ENCODE measurements at places on chromosomes 5 and 9.

DNA sequence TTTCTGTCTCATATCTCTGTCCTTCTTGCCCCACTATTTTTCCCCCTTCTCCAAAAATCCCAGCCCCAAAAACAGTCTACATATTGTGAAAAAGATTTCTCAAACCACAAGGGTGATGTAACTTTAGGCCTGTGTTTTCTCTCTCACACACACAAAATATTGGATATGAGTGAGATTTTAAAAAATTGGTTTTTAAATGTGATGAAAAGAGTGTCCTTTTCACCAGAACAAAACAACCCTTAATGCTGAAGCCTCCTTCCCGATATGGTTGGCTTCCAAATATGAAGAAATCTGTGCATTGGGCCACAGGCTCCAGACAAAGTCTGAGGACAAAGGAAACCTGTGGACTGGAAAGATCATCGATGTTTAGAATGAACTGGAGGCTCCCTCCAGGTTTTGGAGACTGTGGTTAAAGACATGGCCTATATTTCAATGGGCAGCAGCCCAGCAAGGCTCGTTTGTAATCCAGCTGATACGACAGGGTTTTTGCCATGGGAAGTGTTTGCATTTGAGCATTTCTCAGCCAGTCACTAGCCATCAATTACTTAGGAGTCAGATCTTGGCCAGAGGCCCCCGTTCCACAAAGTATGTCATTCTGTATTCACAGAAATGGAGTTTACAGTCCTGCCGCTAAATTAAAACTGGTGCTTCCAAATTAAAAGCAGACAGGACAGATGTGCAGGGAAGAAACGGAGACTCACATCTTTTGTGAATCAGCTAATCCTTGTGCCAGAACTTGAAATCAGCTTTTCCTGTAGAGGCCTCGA, 546.3 kb downstream of the EBF1 start:
- no peaks in the 10 kb centered on the region for H3K36me3 ChIP-seq
- no peaks in the 10 kb centered on the region for H3K4me1 ChIP-seq
- no peak overlapping the region for H3K4me3 ChIP-seq
- DNase-seq, result no peak
- no peak overlapping the region for H3K27ac ChIP-seq

DNA sequence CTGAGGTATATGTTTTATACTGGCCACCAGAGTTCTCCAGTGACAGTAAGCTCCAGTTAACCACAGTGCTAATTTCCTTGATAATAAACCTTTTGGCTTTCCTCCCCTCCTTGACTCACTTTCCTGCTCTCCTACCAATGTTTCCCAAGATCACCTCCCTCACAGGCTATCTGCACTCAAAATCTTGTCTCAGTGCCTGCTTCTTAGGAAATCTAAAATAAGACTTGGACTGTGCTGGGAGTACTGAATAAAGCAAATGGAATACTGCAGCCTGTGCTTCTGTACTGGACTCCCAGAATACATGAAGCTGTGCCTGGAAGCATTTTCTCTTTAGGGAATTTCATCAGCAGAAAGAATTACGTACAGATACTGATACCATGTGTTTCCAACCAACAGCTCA, 1.7 kb upstream of the DCP2 start:
- H3K4me3 ChIP-seq, result no peak overlapping the region
- DNase-seq, result no peak
- no peak overlapping the region for H3K27ac ChIP-seq

- DNase-seq, result no peak
- H3K27me3 ChIP-seq, result no peaks in the 10 kb centered on the region
- H3K36me3 ChIP-seq, result no peaks in the 10 kb centered on the region
- no peak overlapping the region for H3K27ac ChIP-seq
- peaks cover 35% of the 10 kb centered on the region for H3K4me1 ChIP-seq
Observed at GRCh38 chr9:27433631-27434325, 90.3 kb upstream of the IFNK start.

DNA sequence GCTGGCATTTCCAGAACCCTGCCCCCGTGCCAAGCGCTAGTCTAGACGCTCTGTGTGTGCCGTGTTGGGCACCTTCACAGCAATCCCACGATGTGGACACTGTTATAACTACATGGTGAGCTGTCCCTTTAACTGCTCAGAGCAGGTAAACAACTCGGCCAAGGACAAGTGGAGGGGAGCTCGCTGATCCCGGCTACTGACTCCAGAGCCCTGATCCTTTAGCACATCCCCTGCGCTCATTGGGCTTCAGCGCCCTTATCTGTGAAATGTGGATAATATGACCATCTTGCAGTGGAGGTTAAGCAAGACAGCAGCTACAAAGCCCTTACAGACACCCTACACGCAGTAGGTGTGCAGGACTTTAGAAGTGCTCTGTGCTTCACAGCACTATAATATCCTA, 16.5 kb downstream of the ORM2 start:
- H3K36me3 ChIP-seq, result no peaks in the 10 kb centered on the region
- no peak overlapping the region for H3K4me3 ChIP-seq
- no peaks in the 10 kb centered on the region for H3K27me3 ChIP-seq
- no peak overlapping the region for H3K27ac ChIP-seq

GRCh38 chr5:57817001-57817453, 334.4 kb upstream of the ACTBL2 start:
- H3K4me3 ChIP-seq, result no peak overlapping the region
- H3K4me1 ChIP-seq, result peaks cover 25% of the 10 kb centered on the region
- DNase-seq, result peak; percentile 67
- H3K27ac ChIP-seq, result peak overlapping the region; percentile 77
- no peaks in the 10 kb centered on the region for H3K36me3 ChIP-seq

- DNase-seq, result no peak
- H3K4me1 ChIP-seq, result peaks cover 5% of the 10 kb centered on the region
- H3K27ac ChIP-seq, result no peak overlapping the region
- H3K27me3 ChIP-seq, result no peaks in the 10 kb centered on the region
- H3K36me3 ChIP-seq, result no peaks in the 10 kb centered on the region
Observed at GRCh38 chr5:143188083-143188482, 215.4 kb downstream of the NR3C1 start.

DNA sequence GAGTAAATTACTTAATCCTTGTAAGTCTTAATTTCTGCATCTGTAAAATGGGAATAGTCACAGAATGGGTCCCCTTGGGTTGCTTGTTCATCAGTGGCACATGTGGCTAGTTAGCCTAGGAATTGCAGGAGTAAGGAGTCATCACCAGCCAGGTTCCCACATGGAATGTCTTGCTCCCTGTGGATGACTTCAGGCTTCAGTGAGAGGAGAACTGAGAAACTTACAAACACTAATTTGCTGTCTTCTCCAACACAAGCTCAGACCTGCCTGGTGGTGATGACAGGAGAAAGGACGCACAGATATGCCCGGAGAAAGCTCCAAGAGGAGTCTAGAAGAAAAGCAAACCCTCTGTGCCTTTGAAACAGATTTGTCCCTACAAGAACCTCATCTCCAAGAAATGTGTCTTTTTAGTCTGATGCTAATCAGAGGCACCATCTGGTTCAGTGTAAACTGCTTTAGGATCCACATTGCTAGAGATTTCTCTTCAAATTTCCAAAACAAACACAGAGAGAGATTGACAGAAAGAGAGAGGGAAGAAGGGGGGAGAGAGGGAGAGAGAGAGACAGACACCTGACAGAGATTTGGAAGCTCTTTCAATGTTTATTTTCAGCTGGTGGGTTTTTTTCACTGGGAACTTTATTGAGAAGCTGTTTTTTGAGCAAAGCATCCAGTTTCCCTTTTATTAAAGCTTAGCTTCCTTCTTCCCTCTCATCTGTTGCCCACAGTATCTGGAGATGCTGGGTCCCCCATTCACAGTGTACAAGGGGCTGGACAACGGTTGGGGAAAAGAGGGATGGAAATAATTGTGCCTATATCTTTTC, 128.3 kb downstream of the DOCK2 start:
- no peaks in the 10 kb centered on the region for H3K27me3 ChIP-seq
- H3K27ac ChIP-seq, result no peak overlapping the region
- H3K4me1 ChIP-seq, result no peaks in the 10 kb centered on the region
- no peak for DNase-seq
- no peak overlapping the region for H3K4me3 ChIP-seq

DNA sequence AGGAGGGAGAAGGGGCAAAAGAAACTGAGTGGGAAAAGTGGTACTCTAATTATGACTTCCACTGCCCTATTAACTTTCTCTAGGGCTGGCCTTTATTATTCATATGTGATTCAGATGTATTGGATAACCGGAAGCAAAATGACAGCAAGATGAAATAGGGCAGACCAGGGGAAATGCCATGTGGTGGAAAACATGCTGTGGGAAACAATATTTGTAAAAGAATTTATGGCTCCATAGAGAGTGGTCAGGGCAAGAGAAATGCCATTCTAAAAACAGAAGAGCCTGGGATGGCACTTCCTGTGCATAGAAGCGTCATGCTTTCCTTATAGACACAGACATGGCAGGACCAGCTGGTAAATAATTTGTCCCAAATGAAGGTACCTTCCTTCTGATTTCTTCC, 67.7 kb downstream of the MEGF10 start:
- H3K27ac ChIP-seq, result no peak overlapping the region
- no peaks in the 10 kb centered on the region for H3K36me3 ChIP-seq
- DNase-seq, result no peak
- H3K27me3 ChIP-seq, result peaks cover 41% of the 10 kb centered on the region
- H3K4me1 ChIP-seq, result no peaks in the 10 kb centered on the region
- H3K4me3 ChIP-seq, result no peak overlapping the region

DNA sequence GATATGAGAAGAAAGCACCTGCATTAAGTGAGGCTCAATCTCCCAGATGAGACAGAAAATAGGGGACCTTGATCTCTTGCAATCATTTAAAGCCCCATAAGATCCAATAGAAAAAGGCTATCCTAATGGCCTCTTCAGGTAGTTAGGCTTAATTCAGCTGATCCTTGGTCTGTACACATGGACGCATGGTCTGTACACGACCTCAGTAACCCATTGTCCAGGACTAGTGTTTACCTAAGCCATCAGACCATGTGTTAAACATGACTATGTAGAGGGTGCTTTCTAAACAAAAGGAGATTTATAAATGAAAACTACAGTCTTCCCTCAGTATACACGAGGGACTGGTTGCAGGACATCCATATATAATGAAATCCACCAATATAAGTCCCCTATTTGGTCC, 7.5 kb downstream of the MARCHF3 start:
- no peak overlapping the region for H3K4me3 ChIP-seq
- DNase-seq, result no peak
- no peaks in the 10 kb centered on the region for H3K4me1 ChIP-seq
- no peaks in the 10 kb centered on the region for H3K27me3 ChIP-seq
- H3K27ac ChIP-seq, result no peak overlapping the region

- H3K36me3 ChIP-seq, result no peaks in the 10 kb centered on the region
- H3K27me3 ChIP-seq, result no peaks in the 10 kb centered on the region
- H3K4me1 ChIP-seq, result no peaks in the 10 kb centered on the region
- no peak overlapping the region for H3K27ac ChIP-seq
- peak; percentile 12 for DNase-seq
Observed at GRCh38 chr5:125129151-125129806, 382.8 kb upstream of the ZNF608 start.

GRCh38 chr5:141914199-141914743, 9.4 kb upstream of the DELE1 start:
- H3K4me3 ChIP-seq, result no peak overlapping the region
- DNase-seq, result no peak
- H3K4me1 ChIP-seq, result 0 out of 2 replicates have a peak, but pooled peaks cover under 1% of the 10 kb centered on the region
- H3K27ac ChIP-seq, result no peak overlapping the region

DNA sequence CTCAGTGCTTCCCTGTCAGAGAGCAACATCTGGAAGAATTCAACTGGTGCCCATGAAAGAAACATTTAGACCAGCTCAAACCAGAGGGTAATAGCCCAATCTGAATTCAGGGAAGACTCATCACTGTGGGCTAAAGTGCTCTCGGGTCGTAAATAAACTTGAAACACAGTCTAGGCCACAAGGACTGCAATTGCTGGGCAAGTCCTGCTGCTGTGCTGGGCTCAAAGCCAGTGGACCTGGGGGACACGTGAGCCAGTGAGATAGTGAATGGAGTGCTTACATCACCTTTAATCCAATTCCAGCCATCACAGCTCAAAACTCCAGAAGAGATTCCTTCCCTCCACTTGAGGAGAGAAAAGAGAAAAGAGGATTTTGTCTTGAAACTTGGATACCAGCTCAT, 78.1 kb upstream of the DAP start:
- no peak for DNase-seq
- no peaks in the 10 kb centered on the region for H3K4me1 ChIP-seq
- no peaks in the 10 kb centered on the region for H3K36me3 ChIP-seq
- no peak overlapping the region for H3K4me3 ChIP-seq
- no peak overlapping the region for H3K27ac ChIP-seq

DNA sequence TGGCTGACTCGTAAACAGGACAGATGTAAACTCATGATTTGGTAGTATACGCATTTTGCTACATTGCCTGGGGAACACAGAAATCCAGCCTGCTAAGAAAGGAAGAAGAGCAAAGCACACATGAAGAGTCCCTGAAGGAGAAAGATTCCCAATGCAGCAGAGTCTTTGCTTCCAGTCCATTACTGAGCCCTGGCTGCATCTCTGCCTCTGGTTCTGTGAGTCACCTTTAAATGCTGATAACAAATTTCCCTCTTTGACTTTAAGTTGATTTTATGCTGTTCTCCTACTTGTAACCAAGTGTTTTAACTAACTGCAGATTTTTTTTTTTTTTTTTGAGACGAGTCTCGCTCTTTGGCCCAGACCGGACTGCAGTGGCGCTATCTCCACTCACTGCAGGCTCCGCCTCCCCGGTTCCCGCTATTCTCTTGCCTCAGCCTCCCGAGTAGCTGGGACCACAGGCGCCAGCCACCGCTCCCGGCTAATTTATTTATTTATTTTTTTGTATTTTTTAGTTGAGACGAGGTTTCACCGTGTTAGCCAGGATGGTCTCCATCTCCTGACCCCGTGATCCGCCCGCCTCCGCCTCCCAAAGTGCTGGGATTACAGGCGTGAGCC, 8.5 kb upstream of the PRXL2C start:
- H3K4me1 ChIP-seq, result no peaks in the 10 kb centered on the region
- no peaks in the 10 kb centered on the region for H3K27me3 ChIP-seq
- H3K4me3 ChIP-seq, result no peak overlapping the region
- DNase-seq, result no peak
- no peak overlapping the region for H3K27ac ChIP-seq
- H3K36me3 ChIP-seq, result no peaks in the 10 kb centered on the region

- DNase-seq, result no peak
- H3K4me1 ChIP-seq, result no peaks in the 10 kb centered on the region
- H3K4me3 ChIP-seq, result no peak overlapping the region
Observed at GRCh38 chr9:137671721-137672120, 52.9 kb downstream of the EHMT1 start.

- no peaks in the 10 kb centered on the region for H3K27me3 ChIP-seq
- H3K27ac ChIP-seq, result no peak overlapping the region
- H3K4me1 ChIP-seq, result peaks cover 18% of the 10 kb centered on the region
- H3K36me3 ChIP-seq, result no peaks in the 10 kb centered on the region
Observed at GRCh38 chr5:147857302-147858129, 21.0 kb upstream of the SCGB3A2 start.

Data from PC-3 (cell line).